ENCODE measurements at places on chromosomes 16 and 17. TPM values are rescaled to one million over a fixed set of nuclear protein-coding genes. Genes with fewer than 3 reads are reported as not detected.

The NOL3 gene
- total RNA-seq: 109 TPM

The SDR42E2 gene
- not detected for total RNA-seq

DNA sequence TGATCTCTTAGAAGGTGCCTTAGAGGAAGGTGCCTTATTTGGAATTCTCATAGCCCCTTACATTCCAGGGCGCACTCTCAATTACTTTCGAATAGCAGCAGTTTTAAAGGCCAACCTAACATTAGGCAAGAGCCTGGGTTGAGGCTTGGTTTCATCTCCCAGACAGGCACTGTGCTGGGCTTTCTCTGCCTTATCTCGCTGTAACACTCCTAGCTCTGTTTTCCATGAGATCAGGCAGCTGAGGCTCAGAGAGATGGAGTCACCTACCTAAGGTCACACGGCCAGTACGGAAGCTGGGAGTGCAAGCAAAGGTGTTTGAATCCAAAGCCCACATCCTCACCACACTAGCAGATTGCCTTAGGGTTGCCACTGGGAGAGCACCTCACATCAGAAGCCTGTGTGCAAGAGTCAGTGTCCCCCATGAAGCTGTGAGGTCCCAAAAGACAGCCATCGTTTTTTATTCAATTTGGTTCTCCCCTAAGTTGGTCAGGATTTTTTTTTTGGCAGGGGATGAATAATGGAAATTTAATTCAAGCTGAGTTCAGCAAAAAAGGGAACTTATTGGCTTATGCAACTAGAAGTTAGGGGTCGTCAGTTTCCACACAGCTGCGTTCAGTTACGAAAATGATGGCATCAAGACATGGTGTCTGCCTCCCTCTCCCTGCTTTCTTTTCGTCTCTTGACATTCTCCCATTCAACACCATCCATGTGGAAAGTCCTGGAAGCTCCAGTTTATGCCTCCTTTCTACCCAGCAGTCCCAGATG, 206.4 kb downstream of the KATNIP start:
- DNase-seq: no peak

DNA sequence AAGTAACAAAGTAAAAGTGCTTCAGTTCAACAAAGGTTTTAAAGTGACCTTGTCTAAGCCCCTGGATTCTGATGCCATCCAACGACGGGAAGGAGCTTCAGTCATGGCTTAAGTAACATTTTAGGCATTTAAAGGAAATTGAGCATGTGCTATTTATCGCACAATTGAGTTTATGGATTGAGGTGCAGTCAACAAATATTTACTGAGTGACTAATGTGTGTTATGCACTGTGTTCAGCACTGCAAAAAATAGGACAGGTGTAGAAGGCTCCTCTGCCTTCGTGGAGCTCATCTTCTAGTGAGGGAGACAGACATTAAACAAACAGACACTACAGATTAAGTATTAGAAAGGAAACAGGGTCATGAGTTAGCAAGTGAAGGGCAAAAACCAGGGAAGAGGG, 12.5 kb downstream of the TMIGD1 start:
- DNase-seq: no peak

GRCh38 chr17:81481815-81482505, 30.6 kb downstream of the ACTG1 start:
- DNase-seq: no peak

GRCh38 chr16:67969254-67970039, 1.0 kb upstream of the SLC12A4 start:
- DNase-seq: no peak

DNA sequence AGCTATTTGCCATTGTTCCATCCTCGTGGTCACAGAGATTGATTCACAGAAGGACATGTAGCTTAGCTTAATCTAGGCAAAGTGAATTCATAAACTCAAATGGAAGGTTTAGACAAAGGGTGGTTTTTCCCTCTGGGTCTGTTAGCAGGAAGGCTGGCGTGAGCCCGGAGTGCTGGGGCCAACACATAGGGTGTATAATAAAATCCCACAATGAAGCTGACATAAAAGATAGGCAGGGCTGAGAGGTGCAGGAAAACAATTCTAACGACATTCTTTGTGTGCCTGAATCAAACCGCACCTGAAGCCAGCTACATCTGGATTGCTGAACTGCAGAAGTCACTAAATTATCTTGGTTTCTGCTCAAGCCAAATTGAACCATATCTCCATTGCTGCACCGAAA, 173.9 kb downstream of the MAF start:
- DNase-seq: no peak
